Osteoblast (primary cell): ENCODE measurements at places on chromosomes 4 and X. TPM values are rescaled to one million over a fixed set of nuclear protein-coding genes. Genes with fewer than 3 reads are reported as not detected.
A peak's percentile ranks its signal among the peaks of the same experiment; 100 is the strongest.

- peak; percentile 65 for DNase-seq
- H3K4me3 ChIP-seq, result no peak overlapping the region
- H3K27ac ChIP-seq, result no peak overlapping the region
- no peaks in the 10 kb centered on the region for H3K36me3 ChIP-seq
- no peaks in the 10 kb centered on the region for H3K27me3 ChIP-seq
- H3K4me1 ChIP-seq, result no peaks in the 10 kb centered on the region
Measured at GRCh38 chr4:36243355-36244256, 708 bp downstream of the ARAP2 start.

- H3K4me3 ChIP-seq, result no peak overlapping the region
- peaks cover 42% of the 10 kb centered on the region for H3K27me3 ChIP-seq
- H3K36me3 ChIP-seq, result no peaks in the 10 kb centered on the region
- DNase-seq, result no peak
- H3K27ac ChIP-seq, result no peak overlapping the region
Measured at GRCh38 chrX:110678591-110678990, 117.0 kb downstream of the CHRDL1 start.

GRCh38 chrX:153706799-153707198 is 17.4 kb downstream of the BCAP31 start:
- no peaks in the 10 kb centered on the region for H3K36me3 ChIP-seq
- no peak for DNase-seq
- no peak overlapping the region for H3K4me3 ChIP-seq
- no peak overlapping the region for H3K27ac ChIP-seq

GRCh38 chr4:11489453-11490083 is 60.9 kb upstream of the HS3ST1 start:
- no peaks in the 10 kb centered on the region for H3K36me3 ChIP-seq
- no peaks in the 10 kb centered on the region for H3K27me3 ChIP-seq
- H3K4me3 ChIP-seq, result no peak overlapping the region

ZNF185 gene
- 1.1 and 1.2 TPM in 2 replicates for total RNA-seq

DNA sequence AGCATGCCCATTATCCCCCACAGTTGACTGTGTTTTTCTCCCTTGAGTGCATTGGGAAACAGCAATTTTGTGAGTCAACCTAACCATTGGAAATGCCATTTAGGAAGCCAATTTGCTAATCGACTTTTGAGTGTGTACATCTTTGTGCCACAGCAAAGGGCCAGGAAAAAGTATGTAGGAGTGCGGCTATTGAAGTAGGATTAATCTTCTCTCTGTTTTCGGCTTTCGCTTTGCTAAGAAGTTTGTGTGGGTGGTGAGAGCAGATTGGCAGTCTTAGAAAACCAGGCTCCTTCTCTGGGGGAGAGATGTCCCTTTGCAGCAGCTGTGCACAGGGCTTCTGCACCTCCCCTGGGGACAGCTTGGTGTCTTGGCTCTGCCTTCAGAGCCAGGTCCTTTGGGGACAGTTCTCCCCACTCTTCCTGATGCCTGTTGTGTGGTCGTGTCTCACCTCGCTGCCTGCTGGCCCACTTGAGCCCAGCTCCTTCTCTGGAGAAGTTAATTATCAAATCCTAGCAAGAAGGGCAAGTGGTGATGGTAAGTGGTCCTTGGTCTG is 74.5 kb downstream of the GEMIN8 start:
- DNase-seq, result no peak
- H3K27me3 ChIP-seq, result peaks cover 15% of the 10 kb centered on the region
- H3K4me3 ChIP-seq, result no peak overlapping the region
- H3K27ac ChIP-seq, result no peak overlapping the region
- no peaks in the 10 kb centered on the region for H3K4me1 ChIP-seq
- no peaks in the 10 kb centered on the region for H3K36me3 ChIP-seq

GSPT2 gene
- total RNA-seq, result 6.5 and 7.2 TPM in 2 replicates

DNA sequence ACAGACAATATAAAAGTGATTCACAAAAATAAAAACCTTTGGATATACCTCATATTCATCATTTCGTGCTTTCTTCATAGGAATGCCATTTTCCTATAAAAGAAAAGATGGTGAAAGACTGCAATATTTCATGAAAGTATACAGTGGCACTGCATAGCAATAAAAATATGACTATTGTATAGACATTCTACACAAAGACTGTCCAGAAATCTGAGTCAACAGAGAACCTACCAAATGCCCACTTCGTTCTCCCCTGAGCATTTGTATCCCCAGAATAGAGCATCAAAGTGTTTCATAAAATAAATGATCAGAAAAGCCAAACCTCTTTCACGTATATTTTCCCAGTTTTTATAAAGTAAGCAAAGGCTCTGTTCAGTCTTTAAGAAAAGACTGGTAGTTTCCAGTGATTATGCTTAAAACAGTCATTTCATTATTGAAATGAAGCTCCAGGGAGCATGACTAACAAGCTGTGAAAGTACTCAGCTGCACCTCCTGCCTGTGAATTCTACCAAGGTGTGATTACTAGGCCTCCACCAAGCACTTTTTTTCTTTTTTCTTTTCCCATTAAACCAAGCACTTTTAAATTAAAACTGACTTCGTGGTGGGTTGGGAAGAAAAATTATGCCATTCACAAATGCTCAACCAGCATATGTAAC is 20.2 kb downstream of the PPA2 start:
- H3K4me1 ChIP-seq, result no peaks in the 10 kb centered on the region
- no peaks in the 10 kb centered on the region for H3K36me3 ChIP-seq
- no peak overlapping the region for H3K27ac ChIP-seq
- DNase-seq, result no peak
- H3K27me3 ChIP-seq, result no peaks in the 10 kb centered on the region

USP17L24 gene
- not detected in 2 replicates for total RNA-seq

ADGRG2 gene
- under 0.01 TPM in 2 replicates for total RNA-seq

DNA sequence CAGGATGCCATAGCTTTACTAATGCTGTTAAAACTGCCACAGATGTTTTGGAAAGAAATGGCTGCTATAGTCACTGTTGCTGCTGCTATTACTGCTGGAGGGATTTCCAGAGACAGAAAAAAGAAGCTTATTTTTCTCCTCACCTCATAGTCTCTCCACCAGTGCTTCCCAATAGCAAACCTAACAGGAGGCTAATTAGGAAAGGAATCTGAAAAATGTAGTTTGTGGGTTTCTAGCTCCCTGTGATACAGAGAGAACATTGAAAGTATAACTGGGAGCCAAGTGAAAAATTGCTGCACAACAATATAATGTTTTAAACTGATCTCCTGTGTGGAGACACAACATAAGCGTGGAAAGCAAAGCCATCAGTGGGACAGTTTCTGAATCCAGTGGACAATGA is 8.6 kb upstream of the TSPAN7 start:
- DNase-seq, result no peak
- no peaks in the 10 kb centered on the region for H3K4me1 ChIP-seq
- H3K27me3 ChIP-seq, result no peaks in the 10 kb centered on the region
- no peak overlapping the region for H3K27ac ChIP-seq

GRCh38 chr4:6802626-6803025 is 20.1 kb downstream of the KIAA0232 start:
- no peaks in the 10 kb centered on the region for H3K27me3 ChIP-seq
- H3K4me3 ChIP-seq, result no peak overlapping the region
- no peak overlapping the region for H3K27ac ChIP-seq
- no peak for DNase-seq
